T-helper 2 cell (primary cell): ENCODE measurements at places on chromosomes 6 and 20.
A peak's percentile ranks its signal among the peaks of the same experiment; 100 is the strongest.

GRCh38 chr6:110492584-110492983 is 16.2 kb upstream of the SLC22A16 start:
- DNase-seq = no peak

DNA sequence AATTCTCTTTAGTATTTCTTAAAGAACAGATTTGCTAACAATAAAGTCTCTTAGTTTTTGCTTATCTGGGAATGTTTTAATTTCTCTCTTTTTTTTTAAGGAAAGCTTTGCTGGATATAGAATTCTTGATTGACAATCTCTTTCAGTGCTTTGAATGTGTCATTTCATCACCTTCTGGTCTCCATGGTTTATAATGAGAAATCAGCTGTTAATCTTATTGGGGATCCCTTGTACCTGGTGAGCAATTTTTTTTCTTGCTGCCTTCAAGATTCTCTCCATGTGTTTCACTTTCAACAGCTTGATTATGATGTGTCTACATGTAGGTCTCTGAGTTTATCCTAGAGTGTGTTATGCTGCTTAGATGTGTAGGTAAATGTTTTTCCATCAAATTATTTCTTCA is 16.4 kb upstream of the PSMF1 start:
- DNase-seq = no peak

DNA sequence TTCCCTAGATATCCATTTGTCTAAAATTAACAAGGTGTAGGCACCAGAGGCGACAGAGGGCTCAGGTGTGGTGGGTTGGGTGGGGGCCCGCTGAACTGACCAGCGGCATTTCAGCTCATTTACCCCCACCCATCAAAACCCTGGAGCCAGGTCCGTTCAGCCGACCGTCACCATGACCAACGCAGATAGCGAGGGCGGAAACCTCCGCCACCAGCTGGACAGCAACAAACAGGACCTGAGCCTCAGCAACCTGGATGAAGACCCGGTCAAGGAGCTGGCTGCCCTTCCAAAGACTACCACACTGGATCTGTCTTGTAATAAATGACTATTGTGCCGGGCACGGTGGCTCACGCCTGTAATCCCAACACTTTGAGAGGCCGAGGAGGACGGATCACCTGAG is 120.8 kb upstream of the LGSN start:
- no peak for DNase-seq

- no peak for DNase-seq
Observed at GRCh38 chr20:32004963-32005362, 5.3 kb upstream of the CCM2L start.

DNA sequence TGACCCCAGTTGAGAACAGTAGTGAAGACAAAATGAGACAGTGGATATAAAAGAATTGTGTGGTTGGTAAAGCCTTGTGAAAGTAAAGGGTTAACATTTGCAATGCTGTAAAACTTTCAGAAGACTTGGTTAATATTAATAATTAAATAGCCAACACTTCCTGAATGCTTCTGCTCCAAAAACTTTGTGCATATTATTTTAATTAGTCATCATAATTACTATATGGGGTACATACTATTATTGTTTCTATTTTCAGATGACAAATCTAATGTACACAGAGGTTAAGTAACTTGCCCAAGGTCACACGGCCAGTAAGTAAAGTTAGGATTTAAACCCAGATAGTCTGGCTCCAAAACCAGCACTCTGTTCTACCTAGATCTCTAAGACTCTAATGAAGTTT is 291.3 kb downstream of the OGFRL1 start:
- no peak for DNase-seq

- no peak for DNase-seq
Observed at GRCh38 chr6:168363811-168364792, 44.5 kb upstream of the DACT2 start.

- peak; percentile 11 for DNase-seq
Observed at GRCh38 chr6:154509421-154510143, 903 bp downstream of the CNKSR3 start.

GRCh38 chr6:34150766-34151165 is 4.9 kb upstream of the GRM4 start:
- DNase-seq = no peak

DNA sequence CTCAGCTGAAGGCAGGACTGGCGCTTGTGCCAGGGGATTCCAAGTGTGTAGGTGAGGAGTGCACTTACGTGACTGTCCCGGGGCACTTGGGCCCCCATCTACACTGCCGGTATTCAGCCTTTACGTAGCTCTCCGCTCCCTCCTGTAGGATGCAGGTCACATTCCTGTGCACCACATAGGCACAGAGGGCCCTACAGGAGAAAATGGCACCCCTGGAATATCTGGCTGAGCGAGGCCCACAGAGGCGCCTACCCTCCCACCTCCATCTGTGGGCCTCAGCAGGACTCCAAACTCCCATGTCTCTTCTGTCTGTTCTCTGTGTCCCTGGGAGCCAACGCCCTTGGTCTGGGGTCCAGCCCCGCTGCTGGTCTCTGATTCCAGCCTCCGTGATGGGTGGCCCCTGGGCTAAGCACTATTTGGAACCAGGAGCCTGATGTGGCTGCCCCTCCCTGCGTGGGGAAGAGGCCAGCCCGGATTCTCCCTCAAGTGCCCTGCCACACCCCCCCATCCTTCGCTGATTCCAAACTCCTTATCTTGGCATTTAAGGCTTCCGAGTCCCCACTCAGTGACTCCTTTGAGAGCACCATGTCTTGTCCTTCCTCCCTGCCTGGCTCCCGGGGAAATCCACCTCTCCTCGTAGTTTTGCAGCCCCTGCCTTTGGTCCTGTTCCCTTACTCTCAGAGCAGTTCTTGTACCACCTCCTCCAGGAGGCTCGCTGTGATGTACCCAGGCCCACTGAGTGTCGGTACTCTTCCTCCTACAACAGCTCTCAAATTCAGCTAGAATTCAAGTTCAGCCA is 1.5 kb downstream of the EMILIN3 start:
- no peak for DNase-seq

DNA sequence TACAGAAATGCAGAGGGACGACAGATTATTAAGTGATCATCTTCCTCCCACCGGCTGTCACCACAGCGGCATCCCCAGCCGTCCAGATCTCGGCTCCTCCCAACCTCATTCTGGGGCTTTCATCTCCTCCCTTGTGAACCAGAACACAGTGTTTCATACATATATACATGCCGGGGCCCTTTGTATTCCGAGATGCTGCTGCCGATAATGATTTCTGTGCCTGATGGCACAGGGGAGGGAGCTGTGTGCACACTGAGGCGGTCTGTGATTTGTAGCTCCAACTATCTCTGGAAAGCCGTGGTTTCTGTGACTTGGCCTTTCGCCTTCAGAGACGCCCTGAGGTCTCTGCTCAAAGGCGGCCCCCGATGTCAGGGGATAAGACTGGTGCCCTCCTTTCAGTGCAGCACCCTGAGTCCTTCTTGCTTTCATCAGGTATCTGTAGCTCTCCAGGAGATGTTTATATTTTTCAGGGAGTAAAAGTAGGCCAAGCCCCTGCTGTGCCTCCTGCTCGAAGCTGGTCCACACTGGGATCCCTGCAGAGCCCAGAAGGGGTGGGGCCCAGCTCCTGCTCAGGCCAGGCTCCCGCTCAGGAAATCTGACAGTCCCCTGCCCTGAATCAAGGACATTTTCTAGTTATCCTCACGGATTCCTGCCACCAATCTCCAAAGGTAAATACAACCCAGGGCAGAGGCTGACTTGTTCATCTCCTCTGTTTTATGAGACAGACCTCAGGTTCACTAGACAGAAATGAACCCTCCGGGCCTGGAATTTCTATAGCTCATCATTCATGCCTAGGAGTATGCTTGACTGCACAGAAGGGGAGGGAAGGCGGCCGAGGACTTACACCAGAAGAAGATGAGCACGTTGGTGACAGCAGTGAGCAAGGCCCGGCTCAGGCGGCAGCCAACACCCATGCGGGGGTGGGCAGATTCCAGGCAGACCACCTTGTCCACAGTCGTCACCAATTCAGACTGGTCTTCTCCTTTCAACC is 11.2 kb downstream of the LEMD2 start:
- no peak for DNase-seq
